ENCODE measurements at places on chromosomes 1 and 21. TPM values are rescaled to one million over a fixed set of nuclear protein-coding genes. Genes with fewer than 3 reads are reported as not detected.
A peak's percentile ranks its signal among the peaks of the same experiment; 100 is the strongest.

DHRS3 gene
- total RNA-seq = 489 TPM

GRCh38 chr21:33546086-33546485 lies 3.2 kb downstream of the SON start:
- DNase-seq = no peak

DNA sequence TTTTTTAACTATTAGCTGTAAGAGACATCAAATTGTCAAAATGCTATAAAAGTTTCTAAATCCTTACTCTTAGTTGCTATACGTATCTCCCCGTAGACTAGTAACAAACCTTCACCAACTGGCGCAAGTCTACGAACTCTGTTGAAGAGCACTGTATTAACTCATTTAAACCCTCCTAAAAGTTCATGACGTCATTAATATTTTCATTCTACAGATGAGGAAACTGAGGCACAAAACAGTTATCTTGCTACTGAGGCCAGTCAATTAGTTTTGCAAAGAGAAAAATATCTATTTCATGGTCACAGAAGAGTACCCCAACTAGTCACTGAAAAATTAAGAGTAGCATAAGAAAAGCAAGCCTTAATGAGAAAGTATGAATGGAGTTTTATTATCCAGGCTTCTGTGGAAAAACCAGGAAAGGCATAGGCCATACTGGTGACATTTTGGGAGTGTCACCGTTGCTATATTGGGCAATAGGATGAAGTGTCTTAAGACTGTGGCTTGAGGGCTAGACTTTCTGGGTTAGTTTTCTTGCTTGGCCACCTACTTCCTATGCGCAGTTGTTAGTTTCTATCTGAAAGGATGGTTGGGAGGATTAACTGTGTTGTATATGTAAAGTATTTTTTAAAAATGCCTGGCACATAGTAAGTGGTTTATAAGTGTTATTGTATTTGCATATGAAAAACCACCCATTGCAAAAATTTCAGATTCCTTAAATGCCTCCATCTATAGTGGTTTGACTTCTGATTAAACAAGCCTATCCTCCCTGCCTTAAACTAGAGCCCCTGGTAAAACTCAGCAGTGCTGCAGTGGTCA lies 52.4 kb upstream of the SYT14 start:
- DNase-seq = no peak

ERICH3 gene
- total RNA-seq = not detected

DNA sequence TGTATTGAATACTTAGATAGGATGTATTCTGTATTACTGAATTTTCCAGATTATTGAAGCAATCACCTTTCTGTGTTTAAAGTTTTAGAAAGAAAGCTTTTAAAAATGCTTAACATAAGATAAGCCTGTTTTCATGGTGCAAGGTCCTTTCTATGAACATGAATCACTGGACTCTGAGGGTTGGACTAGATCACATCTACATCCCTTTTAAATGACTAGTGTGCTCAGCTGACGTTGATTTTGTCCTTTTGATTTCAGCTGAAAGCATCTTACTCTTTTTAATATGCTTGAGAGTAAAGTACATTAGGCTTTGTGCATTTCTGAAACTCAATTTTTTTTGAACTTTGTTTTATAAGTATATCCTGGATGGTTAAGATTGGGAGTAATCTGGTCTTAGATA lies 16.2 kb downstream of the MIER1 start:
- DNase-seq = no peak

GRCh38 chr1:194076646-194077045 lies 890.2 kb upstream of the B3GALT2 start:
- no peak for DNase-seq

- no peak for DNase-seq
Observed at GRCh38 chr1:114756009-114756892, 1.5 kb downstream of the CSDE1 start.

OR2L8 gene
- not detected for total RNA-seq

DNA sequence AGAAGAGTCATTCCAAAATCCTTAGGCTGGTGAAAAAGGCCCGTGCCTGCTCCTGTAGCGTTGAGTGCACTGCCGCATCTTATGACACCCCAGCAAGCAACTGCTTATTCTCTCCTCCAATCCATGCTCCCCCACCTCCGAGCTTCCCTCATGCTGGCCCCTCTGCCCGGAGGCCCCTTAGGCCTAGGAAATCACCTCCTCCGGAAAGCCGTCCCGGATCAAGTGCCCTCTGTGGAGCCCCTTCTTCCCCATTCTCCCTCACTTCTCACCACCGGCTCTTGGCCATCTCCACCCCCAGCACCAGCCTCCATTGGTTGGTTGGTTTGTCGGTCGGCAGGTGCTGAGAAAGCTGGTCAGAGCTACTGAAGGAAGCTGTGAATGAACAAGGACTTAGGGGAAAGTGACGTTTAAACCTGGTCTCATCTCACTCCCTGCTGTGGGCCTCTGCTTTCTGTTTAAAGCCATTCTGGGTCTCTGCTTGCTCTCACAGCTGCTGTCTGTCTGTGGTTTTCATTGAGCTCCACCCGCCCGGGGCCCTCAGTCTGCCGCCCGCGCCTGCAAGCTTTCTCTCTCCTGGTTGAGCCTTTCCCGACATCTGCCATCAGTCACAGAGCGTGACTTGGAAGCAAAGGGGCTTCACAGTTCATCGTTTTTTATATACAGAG lies 122.2 kb downstream of the KCNN3 start:
- no peak for DNase-seq

- DNase-seq = no peak
Observed at GRCh38 chr21:42194863-42195262, 24.1 kb upstream of the ABCG1 start.

- peak; percentile 51 for DNase-seq
Observed at GRCh38 chr1:31739346-31739745, 24.8 kb downstream of the ADGRB2 start.

All from Caki2 (cell line).